ENCODE measurements at places on chromosomes 5 and 9.

GRCh38 chr9:123329329-123329955, 26.6 kb upstream of the CRB2 start:
- no peak for DNase-seq

GRCh38 chr5:933251-933861, 40.7 kb downstream of the TRIP13 start:
- DNase-seq, result no peak

DNA sequence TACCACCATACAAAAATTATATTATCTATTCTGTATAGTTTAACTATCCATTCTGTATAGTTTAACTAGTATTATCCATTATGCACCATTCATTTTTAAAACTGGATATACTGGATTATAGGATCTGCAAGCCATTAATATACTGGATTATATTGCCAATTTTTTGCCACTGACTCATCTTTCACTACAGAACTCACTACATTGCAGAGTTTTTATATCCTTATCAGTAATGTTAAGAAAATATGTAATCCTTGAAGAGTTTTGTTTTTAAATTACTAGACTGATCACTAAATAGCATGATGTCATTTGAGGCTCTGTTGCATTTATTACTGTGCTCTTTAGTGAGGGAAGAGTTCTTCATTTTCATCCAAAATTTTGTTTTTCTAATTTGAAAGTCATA, 109.8 kb upstream of the SNX2 start:
- no peak for DNase-seq

DNA sequence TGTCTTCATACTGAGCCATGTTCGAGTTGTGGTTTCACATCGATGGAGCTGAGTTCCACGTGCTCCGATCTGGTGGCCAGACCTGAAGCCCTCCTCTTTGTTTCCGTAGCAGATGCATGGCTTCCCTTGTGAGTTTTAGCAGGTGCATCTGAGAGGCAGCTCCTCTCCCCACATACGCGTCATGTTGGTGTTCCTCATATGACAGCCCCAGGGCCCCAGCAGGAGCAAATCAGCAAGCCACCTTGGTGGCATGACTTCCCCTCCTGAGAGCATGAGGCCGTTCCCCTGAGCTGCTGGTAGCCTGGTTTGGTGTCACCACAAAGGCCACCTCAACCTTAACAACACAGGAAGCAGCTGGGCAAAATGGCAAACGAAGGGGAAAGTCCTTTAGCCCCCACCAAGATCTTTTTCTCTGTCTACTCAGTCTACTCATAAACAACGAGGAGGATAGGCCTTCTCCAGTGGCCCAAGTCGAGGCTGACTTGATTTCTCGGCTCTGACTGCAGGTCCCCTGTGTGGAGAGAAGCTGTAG, 5.9 kb downstream of the CYFIP2 start:
- no peak for DNase-seq

GRCh38 chr5:172456076-172456722, 1.9 kb upstream of the SH3PXD2B start:
- DNase-seq, result no peak

- DNase-seq, result no peak
Observed at GRCh38 chr5:145775893-145776444, 59.2 kb downstream of the PRELID2 start.

GRCh38 chr5:139376364-139376763, 6.7 kb downstream of the SLC23A1 start:
- no peak for DNase-seq

DNA sequence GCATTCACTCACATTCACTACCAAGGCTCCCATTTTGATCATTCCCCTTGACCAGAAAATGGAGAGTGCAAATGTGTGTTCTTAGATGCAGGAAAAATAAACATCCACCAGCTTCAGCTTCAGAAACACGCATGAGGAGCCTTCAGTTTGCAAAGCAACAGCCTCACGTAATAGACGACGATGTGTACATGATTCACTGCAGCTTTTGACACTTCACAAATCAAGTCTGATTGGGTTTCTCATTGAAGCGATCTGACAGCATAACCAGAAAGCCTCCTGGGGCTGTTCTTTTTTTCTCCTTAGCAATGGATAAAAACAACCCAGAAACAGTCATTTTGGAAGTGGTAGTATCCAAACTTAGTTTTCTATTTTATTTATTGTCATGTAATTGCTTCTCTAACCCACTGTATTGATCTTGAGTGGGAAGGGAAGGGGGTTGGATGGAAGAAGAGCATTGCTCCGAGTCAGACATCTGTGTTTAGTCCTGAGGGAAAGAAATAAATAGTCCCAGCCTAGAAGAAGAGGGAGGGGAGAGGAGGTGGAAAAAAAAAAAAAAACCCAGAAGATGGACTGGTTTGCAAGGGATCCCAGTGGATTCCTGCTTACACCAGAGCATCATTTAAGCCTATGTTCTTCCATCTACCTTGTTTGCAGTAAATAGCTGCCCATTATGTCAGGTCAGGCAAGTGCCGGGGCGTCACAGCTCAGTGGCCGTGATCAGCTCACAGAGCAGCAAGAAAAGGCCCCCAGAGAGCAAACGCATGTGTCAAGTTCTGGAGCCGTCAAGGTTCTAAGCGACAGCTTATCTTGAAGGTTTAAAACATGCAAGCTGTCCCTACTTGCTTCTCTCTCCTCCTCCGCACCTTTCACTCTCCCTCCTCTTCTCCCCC, 190.2 kb upstream of the SNX2 start:
- DNase-seq, result peak; percentile 21

DNA sequence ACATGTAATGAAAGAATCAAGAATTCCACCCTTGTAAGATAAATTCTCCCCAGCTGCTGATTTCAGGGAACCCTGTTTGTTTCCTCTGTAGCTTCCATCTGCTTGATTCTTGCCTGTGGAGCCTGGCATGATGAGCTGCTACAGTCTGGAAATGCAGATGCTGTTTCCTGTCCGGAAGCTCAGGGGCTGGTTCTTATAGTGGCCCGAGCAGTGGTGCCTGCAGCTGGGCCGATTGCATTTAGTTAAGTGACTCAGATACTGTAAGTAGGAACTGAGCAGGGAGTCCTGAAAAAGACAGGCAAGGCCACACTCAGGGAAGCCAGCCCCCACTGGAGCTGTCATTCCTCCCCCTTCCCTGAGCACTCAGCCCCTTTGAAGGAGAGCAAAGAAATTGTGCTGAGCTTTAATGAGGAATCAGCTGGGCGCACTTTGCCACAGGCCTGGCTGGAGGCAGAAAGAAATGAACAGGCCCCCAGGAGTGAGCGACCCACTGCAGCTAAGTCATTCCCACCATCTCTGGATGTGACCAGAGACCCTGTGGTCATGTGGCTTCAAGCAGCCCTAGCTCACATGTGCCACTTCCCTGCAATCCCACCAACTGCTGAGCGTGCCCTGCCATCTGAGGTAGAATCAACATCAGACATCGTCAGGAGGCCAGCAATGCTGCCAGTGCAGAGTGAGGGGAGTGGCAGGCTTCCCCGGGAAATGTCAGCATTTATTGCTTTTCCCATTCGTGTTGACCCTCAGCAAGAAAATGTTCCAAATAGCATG, 206.0 kb upstream of the WWC1 start:
- DNase-seq, result no peak

- DNase-seq, result no peak
Observed at GRCh38 chr5:11878814-11879213, 25.4 kb downstream of the CTNND2 start.

DNA sequence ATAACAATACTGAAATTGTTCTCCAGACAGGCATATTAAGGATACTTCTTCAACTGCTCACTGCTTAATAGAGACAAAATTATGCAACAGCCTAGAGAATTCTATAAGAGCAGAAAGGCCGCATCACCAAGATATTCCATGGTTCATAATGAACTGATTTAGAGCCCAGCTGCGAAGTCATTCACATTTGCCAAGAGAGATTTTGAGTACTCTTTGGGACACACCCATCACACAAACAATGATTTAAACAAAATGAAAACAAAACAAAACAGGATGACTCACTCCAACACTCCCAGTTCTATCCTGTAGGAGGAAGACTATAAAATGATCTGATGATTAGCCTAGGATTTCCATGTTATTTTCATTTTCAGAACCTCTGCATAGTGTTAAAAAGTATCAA, 145.7 kb upstream of the GNA14 start:
- no peak for DNase-seq

- DNase-seq, result no peak
Observed at GRCh38 chr9:75053869-75054268, 25.8 kb upstream of the CARNMT1 start.

DNA sequence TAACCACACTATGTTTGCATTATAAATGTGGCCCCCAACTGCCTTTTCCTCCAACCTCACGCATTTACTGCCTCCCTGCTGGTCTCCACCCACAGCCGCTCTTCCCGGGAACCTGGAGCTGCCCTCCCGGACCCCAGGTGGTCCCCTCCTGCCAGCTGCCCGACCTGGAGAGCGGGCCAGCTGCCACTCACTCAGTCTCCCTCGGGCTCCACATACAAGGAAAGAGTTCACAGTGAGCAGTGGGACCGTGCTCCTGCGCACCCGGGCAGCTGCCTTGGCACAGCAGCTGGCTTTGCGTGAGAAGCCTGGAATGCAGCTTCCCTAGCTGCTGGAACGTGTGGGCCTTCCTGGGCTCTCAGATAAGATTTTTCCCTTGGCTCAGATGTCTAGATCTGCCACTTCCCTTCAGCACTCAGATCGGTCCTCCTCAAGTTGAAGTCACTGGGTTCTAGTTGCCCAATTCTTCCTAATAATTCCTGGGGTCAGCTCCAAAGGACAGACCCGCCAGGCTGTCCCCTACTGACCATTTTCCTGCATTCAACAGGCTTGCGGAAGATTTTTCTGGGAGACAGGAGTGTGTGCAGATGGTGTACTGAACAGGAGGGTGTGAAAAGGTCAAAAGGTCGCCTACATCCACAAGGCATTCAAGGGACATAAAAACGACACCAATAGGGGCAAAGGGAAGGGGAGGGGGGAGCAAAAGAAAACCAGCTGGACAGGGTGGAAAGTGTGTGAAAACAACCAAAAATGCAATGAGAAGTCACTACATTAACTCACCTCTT, 69.1 kb downstream of the MYO10 start:
- DNase-seq, result peak; percentile 82

GRCh38 chr9:87359958-87360601, 137.6 kb upstream of the DAPK1 start:
- DNase-seq, result no peak

GRCh38 chr9:8652255-8652654, 852.7 kb upstream of the DMAC1 start:
- peak; percentile 79 for DNase-seq

- DNase-seq, result no peak
Observed at GRCh38 chr5:127353327-127353726, 62.7 kb downstream of the MEGF10 start.

GRCh38 chr9:91060520-91061343, 259.1 kb downstream of the SYK start:
- DNase-seq, result peak; percentile 52

- no peak for DNase-seq
Observed at GRCh38 chr9:37271679-37272078, 150.8 kb upstream of the GRHPR start.

- no peak for DNase-seq
Observed at GRCh38 chr5:66587771-66588170, 8.4 kb upstream of the MAST4 start.

DNA sequence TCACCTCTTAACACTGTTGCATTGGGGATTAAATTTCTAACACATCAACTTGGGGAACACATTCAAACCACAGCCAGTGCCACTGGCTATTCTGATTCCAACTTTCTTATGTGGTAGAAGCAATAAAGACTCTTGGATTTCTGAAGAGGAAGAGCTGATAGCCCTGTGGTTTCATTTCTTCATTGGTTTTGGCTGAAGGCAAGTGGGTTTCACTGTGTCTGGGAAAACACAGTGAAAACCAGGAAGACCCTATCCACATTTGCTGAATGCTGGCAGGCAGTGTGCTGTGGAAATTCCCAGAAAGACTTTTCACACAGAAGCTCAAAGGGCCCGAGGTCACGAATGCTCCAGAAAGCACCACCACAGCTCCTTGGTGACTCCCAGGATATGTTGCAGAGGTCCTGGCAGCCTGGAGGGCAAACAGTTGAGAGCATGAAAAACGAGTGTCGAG, 67.1 kb downstream of the DAPK1 start:
- DNase-seq, result no peak

DNA sequence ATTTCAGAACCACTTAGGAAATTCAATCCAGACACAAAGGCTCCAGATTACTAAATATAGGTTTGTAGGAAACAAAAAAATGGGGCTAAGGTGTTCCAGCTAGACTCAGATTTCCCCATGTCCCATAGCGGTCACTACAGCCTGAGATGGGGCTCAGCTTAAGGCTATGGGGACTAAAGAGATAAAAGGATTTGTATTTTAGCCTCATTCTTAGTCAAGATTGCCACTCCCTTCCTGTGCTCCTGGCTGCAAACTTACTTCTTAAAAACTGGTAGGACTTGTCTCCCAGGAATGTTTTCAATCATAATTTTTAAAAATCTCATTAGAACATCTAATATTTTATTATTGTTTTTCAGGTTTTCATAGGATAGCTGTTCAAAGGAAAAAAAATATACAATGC, 253.8 kb upstream of the DAB2 start:
- DNase-seq, result no peak

GRCh38 chr5:132477784-132478365, 12.7 kb downstream of the IRF1 start:
- DNase-seq, result no peak

DNA sequence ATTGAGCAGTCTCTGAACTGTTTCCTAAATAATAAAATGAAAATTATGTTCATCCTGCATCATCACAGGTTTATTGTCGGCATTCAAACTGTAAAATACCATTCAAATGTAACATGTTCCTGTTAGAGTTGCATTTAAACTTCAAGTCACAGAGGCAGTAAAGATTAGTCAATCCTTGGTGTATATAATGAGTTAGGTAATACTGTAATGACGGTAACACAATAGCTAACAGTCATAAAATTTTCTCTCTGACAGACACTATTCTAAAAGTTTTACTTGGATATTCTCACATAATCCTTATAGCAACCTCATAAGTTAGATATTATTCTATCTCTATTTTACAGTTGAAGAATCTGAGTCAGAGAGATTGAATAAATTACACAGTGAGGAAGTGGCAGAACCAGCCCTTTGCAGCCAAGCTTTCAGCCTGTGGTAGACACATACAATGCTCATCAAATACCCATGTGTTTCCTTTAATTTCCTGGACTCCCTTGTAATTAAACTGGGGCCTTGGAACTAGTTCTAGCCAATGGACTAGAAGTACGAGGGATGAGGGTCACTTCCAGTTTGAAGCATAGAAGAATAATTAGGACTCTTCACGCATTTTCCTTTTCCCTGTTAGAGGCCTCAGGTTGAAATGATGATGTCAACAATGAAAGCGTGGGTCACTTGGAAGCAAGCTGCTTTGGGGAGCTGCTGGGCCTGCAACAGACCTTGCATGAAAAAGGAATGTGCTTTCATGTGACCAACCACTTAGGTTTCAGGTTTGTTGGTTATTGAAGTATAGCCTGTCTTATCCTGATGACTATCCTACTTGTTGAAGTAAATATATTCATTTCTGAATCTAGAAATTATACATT, 12.3 kb upstream of the CAST start:
- DNase-seq, result no peak

- DNase-seq, result peak; percentile 29
Observed at GRCh38 chr9:74645007-74645639, 148.0 kb downstream of the RORB start.

- peak; percentile 82 for DNase-seq
Observed at GRCh38 chr5:64505769-64506566, at the start of gene RGS7BP. Gene RGS7BP, plus strand, starts transcription at chr5:64506015. Its CDS starts 610 bp downstream, at chr5:64506625.

GRCh38 chr9:115115924-115116323, 2.0 kb downstream of the TNC start:
- no peak for DNase-seq

- DNase-seq, result no peak
Observed at GRCh38 chr9:90903766-90904424, 102.3 kb downstream of the SYK start.

GRCh38 chr9:104374711-104375110, 129.4 kb upstream of the OR13F1 start:
- no peak for DNase-seq

All from NCI-H1417 (cell line).